ENCODE measurements at places on chromosomes 2 and 18. TPM values are rescaled to one million over a fixed set of nuclear protein-coding genes. Genes with fewer than 3 reads are reported as not detected.

Gene MAL
- total RNA-seq = not detected

Gene AFF3
- total RNA-seq = 0.16 TPM

Gene CD226
- total RNA-seq = 0.20 TPM

Gene AQP12A
- total RNA-seq = not detected

Gene RESP18
- total RNA-seq = not detected

Gene RGPD4
- 0.09 TPM for total RNA-seq

Gene ANKRD30BL
- total RNA-seq = not detected

Gene RAB17
- 0.55 TPM for total RNA-seq

Gene KCNG2
- not detected for total RNA-seq

Gene RAB6C
- total RNA-seq = not detected

GRCh38 chr2:62475172-62476011, 30.6 kb downstream of the TMEM17 start:
- H3K27ac ChIP-seq = peak overlapping the region; percentile 8
- H3K4me1 ChIP-seq = peaks cover 28% of the 10 kb centered on the region
- H3K36me3 ChIP-seq = no peaks in the 10 kb centered on the region
- DNase-seq = peak; percentile 95
- H3K4me3 ChIP-seq = no peak overlapping the region

- no peak overlapping the region for H3K27ac ChIP-seq
- no peaks in the 10 kb centered on the region for H3K27me3 ChIP-seq
- no peaks in the 10 kb centered on the region for H3K4me1 ChIP-seq
These were observed 425.0 kb upstream of the ID2 start for GRCh38 chr2:8256905-8257304.

GRCh38 chr2:164891460-164891859, 49.8 kb upstream of the COBLL1 start:
- no peak overlapping the region for H3K27ac ChIP-seq
- no peak overlapping the region for H3K4me3 ChIP-seq
- no peaks in the 10 kb centered on the region for H3K27me3 ChIP-seq
- peaks cover 2% of the 10 kb centered on the region for H3K4me1 ChIP-seq

DNA sequence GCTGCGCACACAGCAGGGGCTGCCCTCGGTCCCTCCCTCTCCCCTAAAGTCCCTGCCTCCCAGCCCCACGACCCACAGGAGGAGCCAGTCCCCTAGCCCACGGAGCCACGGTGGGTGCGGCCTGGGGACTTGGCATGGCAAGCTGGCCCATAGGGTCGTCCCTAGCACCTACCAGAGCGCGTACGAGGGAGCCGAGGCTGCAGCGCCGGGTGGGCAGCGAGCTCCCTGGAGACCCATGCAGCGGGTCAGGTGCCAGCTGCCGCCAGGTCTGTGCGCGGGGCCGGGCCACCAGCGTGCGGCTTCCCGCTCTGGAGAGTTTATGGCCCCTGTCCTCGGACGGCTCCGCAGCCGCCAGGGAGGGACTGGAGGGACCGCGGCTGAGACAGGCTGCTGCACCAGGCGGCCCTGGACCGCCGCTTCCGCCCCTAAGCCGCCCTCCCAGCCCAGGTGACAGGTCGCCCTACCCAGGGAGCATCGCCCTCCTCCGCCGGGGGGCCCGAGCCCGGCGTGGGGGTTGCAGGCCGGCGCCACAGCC, 273.6 kb downstream of the CCDC74A start:
- no peaks in the 10 kb centered on the region for H3K27me3 ChIP-seq
- no peaks in the 10 kb centered on the region for H3K36me3 ChIP-seq
- DNase-seq = no peak
- no peak overlapping the region for H3K27ac ChIP-seq
- peaks cover 3% of the 10 kb centered on the region for H3K4me1 ChIP-seq
- no peak overlapping the region for H3K4me3 ChIP-seq

- no peaks in the 10 kb centered on the region for H3K4me1 ChIP-seq
- H3K4me3 ChIP-seq = no peak overlapping the region
- no peaks in the 10 kb centered on the region for H3K27me3 ChIP-seq
- DNase-seq = no peak
- H3K27ac ChIP-seq = no peak overlapping the region
These were observed 55.5 kb downstream of the INHBB start for GRCh38 chr2:120401275-120402066.

DNA sequence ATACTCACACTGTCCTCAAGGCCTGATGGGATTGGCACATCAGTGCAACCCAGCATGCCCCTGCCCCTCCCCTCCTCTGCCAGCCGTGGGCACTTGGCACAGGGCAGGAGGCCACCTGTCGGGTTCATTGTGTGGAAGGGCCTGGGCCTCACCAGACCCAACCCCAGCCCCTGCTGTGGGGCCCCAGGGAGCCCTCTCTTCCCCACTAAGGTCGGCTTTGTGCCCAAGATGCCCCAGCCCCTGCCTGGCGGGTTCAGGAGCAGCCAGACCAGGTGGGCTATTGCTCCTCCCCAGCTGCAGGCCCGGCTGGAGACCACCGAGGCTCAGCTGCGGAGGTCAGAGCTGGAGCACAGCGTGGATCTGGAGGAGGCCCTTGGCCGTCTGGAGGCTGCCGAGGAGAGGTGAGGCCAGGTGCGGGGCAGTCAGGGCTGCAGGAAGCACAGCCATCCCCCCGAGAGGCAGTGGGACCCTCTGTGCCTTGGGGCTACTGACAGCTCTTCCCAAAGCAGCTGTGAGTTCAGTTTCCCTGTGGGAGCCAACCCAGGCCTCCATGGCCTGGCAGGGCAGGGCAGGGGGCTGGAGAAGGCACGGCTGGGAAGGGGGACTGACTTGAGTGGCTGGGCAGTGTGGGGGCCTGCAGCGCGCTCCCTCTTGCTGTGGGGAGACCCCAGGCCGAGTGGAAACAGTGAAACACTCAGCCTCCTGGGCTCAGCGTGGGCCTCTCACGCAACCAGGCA, 16.3 kb downstream of the CROCC2 start:
- no peaks in the 10 kb centered on the region for H3K27me3 ChIP-seq
- H3K4me3 ChIP-seq = no peak overlapping the region
- no peak for DNase-seq
- no peak overlapping the region for H3K27ac ChIP-seq
- no peaks in the 10 kb centered on the region for H3K4me1 ChIP-seq
- no peaks in the 10 kb centered on the region for H3K36me3 ChIP-seq

- no peaks in the 10 kb centered on the region for H3K27me3 ChIP-seq
- H3K4me3 ChIP-seq = peak overlapping the region; percentile 89
- peaks cover 66% of the 10 kb centered on the region for H3K4me1 ChIP-seq
- peak overlapping the region; percentile 82 for H3K27ac ChIP-seq
- H3K36me3 ChIP-seq = no peaks in the 10 kb centered on the region
- peak; percentile 96 for DNase-seq
These were observed 265.7 kb downstream of the TCF4 start for GRCh38 chr18:55322178-55322735.

- no peak overlapping the region for H3K27ac ChIP-seq
- H3K27me3 ChIP-seq = no peaks in the 10 kb centered on the region
- no peaks in the 10 kb centered on the region for H3K36me3 ChIP-seq
- H3K4me1 ChIP-seq = no peaks in the 10 kb centered on the region
- no peak overlapping the region for H3K4me3 ChIP-seq
These were observed 217.7 kb downstream of the MBD5 start for GRCh38 chr2:148238561-148238960.

DNA sequence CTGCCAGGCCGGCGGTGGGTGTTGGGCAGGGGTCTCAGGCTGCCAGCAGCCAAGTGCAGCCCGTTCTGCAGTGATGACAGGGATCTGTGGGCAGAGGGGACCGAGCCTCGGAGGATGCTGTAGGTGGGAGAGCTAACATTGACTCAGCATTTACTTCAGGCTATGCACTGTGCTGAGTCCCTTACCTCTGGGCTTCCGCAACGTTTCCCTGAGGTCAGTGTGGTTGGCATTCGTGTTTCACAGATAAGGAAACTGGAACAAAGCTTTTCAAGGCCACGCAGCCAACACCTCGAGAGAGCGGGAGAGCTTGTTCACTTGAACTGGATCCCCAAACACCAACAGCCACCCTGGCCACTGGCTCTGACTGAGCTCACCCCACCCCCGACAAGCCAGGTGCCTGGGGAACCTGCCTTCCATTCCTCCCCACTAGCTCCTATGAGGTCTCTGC, 839 bp upstream of the GPR148 start:
- DNase-seq = no peak
- H3K27ac ChIP-seq = no peak overlapping the region
- H3K4me3 ChIP-seq = no peak overlapping the region
- H3K4me1 ChIP-seq = peaks cover 8% of the 10 kb centered on the region

GRCh38 chr2:675051-675450, 2.2 kb downstream of the TMEM18 start:
- H3K27me3 ChIP-seq = no peaks in the 10 kb centered on the region
- no peak overlapping the region for H3K4me3 ChIP-seq
- no peak overlapping the region for H3K27ac ChIP-seq
- peaks cover 25% of the 10 kb centered on the region for H3K4me1 ChIP-seq

- peaks cover 10% of the 10 kb centered on the region for H3K4me1 ChIP-seq
- H3K4me3 ChIP-seq = no peak overlapping the region
- no peaks in the 10 kb centered on the region for H3K36me3 ChIP-seq
These were observed 40.8 kb downstream of the NBAS start for GRCh38 chr2:15520346-15520745.

- H3K36me3 ChIP-seq = no peaks in the 10 kb centered on the region
- no peaks in the 10 kb centered on the region for H3K4me1 ChIP-seq
- H3K27me3 ChIP-seq = no peaks in the 10 kb centered on the region
- no peak for DNase-seq
- no peak overlapping the region for H3K4me3 ChIP-seq
These were observed 80.0 kb downstream of the ZNF516 start for GRCh38 chr18:76414936-76415621.

DNA sequence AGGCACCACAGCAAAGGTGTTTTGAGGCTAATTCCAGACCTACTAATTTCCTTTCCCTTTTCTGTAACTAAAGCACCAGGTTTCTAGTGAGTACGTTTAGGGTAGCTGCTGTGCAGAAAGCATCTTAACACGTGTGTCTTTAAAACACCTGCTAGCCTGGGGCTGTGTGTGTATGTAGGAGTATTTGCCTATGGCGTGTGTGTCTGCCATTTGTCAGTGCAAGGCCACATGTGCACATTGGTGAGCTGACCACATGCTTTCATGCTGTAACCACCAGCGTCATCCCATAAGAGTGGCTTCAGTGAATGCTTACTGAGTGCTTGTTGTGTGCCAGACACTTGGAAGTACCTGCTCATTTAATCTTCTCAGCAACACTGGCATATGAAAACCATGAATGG, 241.6 kb downstream of the SEPTIN10 start:
- H3K27me3 ChIP-seq = no peaks in the 10 kb centered on the region
- no peaks in the 10 kb centered on the region for H3K36me3 ChIP-seq
- DNase-seq = no peak
- no peaks in the 10 kb centered on the region for H3K4me1 ChIP-seq

- no peak overlapping the region for H3K4me3 ChIP-seq
- H3K27ac ChIP-seq = no peak overlapping the region
- H3K36me3 ChIP-seq = no peaks in the 10 kb centered on the region
- H3K27me3 ChIP-seq = no peaks in the 10 kb centered on the region
These were observed 105.0 kb downstream of the IKZF2 start for GRCh38 chr2:213046431-213046830.

DNA sequence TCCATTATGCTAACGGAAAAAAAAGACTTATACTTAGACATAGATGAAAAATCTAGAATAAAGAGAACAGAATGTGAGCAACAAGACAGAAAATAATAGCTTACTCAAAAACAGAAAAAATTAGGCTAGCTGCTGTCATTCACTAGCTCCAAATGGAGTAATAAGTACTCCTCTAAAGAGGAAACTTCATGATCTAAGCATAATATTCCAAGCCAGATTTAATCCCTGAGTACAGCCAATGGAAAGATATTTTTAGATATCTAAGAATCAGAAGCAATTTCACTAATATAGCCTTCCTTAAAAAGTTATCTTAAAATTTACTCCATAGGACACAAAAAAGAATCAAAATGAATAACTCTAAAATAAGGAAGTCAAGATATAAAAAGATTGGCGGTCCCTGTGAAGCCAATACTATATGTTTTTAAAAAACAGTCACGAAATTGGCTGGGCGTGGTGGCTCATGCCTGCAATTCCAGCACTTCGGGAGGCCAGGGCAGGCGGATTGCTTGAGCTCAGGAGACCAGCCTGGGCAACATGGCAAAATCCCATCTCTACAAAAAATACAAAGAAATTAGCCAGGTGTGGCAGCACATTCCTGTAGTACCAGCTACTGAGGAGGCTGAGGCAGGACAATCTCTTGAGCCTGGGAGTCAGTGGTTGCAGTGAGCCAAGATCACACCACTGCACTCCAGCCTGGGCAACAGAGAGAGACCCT, 123.2 kb upstream of the BCL2L11 start:
- H3K27me3 ChIP-seq = peaks cover 38% of the 10 kb centered on the region
- no peak overlapping the region for H3K27ac ChIP-seq
- no peaks in the 10 kb centered on the region for H3K36me3 ChIP-seq
- no peak overlapping the region for H3K4me3 ChIP-seq

DNA sequence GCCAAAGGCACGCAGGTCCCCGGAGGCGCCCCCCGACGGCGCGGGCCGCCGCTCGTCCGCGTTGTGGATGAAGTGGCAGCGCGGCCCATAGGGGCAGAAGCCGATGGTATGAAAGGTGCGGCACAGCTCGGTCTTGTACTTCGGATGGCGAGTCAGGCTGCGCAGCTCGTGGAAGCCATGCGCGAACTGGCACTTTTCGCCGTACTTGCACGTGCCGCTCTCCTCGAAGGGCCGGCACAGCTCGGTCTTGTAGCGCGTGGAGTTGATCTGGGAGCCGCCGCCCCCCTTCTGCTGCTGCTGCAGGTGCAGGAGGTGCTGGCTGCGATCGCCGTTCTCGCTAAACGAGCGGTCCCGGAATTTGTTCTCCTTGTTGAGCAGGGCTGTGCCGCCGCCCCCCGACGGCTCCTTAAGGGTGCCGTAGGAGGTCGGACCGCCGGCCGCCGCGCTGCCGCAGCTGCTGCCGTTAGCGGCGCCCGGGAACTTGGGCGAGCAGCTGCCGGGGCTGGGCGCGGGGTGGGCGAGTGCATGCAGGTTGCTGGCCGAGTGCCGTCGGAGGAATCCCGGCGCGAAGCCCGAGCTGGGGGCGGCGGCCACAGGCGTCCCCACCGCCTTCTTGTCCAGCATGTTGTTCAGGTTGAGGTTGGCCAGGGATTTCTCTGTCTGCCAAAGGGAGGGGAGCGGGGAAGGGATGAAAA, 1.2 kb downstream of the ZFP36L2 start:
- H3K36me3 ChIP-seq = no peaks in the 10 kb centered on the region
- H3K27ac ChIP-seq = peak overlapping the region; percentile 88
- no peaks in the 10 kb centered on the region for H3K27me3 ChIP-seq
- DNase-seq = peak; percentile 64
- H3K4me3 ChIP-seq = peak overlapping the region; percentile 93
